ENCODE measurements at places on chromosomes 1 and 21.

DNA sequence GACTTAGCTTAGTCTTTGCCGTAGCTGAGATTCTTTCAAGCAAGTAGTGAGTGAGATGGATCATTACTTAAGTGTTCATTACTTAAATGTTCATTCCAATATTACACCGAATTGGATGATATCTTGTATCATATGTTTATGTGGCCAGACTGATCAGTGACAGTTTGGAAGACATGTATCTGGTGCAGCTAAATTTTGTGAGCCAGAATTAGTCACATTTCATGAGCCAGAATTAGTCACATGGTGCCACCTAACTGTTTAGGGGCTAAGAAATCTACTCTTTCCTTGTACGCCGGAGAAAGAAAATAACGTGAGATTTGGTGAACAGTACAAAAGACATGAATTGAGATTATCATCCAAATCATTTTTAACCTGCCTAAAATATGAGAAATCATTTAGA lies 355.6 kb downstream of the USP25 start:
- DNase-seq: no peak

GRCh38 chr1:43227143-43227764 lies 42.5 kb upstream of the TMEM125 start:
- peak; percentile 78 for DNase-seq

DNA sequence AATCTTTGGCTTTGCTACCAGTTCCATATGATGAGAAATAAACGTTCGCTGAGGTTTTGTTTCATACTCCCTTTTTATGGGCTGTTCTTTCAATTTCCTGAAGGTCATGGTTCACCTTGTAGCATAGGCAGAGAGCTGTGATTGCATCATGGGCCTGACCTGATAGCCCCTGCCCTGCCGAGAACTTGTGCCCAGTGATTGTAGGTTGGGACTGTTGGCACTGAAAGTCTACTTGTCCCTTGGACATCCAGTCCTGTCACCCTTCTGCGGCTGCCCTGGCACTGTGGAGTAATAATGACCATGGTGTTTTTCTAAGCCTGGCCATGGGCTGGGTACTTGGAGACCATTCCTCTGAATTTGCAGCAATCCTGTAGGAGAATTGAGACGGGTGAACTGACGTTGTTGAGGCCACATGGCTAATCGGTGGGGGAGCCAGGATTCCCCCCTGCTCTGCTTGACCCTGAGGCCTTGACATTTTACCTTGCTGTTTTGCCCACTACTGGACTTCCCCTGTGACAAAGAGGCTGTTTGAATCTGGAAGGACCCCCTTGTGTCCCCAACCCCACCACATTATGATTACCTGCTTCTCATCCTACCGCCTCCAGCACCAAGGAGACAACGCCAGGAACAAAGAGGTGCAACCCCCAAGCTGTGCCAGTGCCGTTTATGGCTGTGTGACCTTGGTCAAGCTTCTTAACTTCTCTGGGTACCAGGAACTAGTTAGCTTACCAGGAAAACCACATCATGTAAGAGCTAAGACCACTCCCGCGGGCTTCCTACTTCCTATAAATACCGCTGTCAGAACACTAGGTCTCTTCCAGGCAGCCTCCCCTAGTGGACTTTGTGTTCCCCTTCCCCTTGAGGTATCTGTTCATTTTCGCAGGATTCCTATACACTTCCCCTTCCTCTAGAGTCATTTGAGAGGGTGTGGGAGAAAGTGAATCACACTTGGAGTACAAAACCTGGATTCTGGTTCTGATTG lies 23.4 kb downstream of the SESN2 start:
- DNase-seq: no peak

GRCh38 chr1:82090104-82090503 lies 289.4 kb downstream of the ADGRL2 start:
- DNase-seq: no peak

DNA sequence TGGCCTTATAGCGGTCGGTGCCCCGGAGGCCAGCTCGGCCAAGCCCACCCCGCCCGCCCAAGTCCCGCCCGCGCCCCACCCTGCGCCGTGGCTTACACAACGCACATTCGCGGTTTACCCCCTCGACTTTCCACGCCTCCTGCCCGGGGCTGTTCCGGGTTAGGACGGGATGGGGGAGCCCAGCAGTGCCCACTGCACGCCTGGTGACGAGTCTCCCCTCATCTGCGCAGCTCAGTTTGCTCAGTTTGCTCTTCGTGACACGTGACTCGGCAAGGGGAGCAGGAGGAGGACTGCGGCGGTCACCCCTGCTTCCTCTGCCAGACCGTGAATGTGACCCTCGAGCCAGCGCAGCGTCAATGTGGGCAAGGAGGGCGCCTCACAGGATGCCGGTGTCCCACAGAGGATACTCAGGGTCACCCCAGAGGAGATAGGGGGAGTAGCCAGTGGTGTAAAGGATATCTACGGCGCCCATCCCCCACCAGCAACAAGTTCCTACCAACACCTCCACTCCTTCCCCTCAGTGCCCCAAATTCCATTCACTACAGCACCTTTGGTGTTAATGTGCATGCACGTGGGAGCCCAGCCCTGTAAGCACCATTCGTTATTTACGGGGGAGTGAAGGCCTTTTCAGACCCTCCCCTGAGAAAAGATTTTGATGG lies 350 bp upstream of the S100A6 start:
- peak; percentile 83 for DNase-seq

- no peak for DNase-seq
Measured at GRCh38 chr1:31478167-31478566, 65.2 kb downstream of the SERINC2 start.

- no peak for DNase-seq
Measured at GRCh38 chr1:226061068-226061840, 1.3 kb upstream of the H3-3A start.

DNA sequence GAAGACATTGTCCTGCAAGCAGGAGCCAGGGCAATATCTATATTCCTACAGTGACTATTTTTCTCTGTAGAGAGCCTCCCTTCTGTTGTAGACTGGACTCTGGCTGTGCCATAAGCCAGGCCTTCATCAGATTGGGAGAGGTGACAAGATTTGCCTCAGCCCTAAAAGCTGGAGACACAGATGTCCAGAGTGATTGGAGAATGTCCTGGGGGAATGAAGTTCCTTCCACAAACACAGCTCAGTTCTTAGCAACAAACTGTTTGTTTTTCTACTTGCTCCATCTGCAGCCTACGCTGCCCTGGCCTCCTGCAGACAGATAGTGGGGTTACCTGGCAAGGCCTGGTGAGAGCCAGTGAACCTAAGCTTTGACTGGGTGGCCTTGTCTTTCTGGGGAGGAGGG lies 29.9 kb upstream of the SNX27 start:
- no peak for DNase-seq

GRCh38 chr1:7109901-7110300 lies 324.6 kb downstream of the CAMTA1 start:
- DNase-seq: no peak

- DNase-seq: no peak
Measured at GRCh38 chr1:204990059-204990664, 52.9 kb upstream of the CNTN2 start.

DNA sequence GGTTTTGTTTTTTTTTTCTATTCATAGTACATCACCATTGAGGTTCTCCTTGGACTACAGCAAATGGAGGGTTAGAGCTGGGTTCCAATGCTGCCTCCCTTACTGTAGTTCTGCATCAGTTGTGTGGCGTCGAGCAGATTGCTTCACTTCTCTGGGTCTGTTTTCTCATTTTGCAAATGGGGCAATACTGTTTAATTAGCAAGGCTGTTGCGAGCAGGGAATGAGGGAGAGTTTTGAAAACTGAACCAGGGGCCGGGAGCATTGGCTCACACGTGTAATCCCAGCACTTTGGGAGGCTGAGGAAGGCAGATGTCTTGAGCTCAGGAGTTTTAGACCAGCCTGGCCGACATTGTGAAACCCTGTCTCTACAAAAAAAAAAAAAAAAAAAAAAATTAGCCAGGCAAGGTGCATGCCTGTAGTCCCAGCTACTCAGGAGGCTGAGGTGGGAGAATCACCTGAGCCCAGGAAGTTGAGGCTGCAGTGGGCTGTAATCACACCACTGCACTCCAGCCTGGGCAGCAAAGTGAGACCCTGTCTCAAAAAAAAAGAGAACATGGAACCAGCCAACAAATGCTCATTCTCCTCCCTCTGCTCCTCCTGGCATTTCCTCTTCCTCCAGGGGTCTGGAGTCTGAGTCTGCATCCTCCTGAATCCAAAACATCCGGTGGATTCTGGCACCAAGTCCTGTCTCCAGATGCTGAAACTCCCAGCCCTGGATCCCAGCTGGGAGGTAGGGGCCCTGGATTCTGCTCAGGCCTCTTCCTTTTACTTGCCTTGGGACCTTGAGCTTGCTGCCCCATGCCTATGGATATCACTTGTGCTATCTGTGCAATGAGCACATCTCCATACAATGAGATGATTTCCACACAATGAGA lies 3.7 kb upstream of the PLOD1 start:
- no peak for DNase-seq

DNA sequence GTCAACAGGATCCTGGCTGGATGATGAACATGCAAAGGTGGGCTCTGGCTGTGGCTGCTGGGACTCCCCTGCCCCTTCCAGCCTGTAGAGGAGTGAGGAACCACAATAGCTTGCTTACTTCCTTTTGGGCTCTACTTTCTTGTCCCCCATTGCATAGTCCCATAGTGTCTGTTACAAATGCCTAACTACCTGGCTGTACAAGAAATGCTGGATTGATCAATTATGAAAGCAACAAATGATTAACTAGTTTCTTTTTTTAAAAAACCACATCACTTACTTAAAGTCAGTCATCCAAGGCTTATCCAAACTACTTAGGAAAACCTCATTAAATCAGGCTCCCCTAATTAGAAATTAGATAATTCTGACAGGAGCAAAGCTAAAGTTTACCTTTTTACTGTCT lies 514.1 kb upstream of the PKN2 start:
- DNase-seq: no peak

DNA sequence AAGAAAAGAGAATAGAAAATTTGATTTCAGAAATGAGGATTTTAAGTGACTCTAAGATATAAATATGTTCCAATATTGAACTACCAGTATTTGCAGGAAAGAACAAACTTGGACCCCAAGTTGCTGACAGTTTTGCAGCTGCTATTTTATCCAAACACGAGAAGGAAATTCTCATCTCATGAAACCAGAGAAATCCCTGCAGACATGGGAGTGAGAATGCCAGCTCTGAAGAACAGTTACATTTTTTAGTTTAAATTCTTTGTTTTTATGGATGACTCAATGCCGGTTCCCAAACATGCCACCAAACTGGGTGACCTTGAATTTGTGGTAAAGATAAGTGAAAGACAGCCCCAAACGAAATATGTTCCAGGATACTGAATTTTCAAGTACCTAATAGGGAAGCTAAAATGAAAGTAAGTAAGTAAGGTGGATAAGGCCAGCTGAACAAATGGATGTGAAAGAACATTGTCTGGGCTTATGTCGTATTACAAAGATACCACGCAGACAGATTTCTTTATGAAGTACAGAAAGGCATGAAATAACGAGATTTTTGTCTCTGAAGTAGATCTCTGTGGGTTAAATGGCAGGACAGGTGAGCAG lies 19.9 kb downstream of the TLR5 start:
- DNase-seq: no peak

- peak; percentile 49 for DNase-seq
Measured at GRCh38 chr1:31984419-31985347, 29.0 kb upstream of the KHDRBS1 start.

GRCh38 chr1:42165511-42166210 lies 1.1 kb upstream of the GUCA2A start:
- no peak for DNase-seq

DNA sequence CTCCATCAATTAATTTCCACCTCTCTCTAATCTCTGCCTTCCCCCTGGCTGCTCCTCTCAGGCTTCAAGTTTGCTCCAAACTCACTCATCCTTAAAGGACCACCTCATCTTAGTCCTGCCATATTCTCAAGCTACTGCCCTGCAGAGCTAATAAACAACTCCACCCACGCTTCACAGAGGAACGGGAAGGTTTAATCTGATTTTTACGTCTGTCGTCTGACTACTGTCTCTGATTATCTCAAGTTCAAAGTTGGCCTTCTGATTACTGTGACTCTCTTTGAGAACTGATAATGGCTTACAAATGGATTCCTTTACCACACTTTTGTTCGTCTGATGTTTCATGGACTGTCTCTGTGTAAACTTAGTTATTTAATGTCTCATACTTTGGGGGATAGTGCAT lies 7.6 kb upstream of the CPT2 start:
- no peak for DNase-seq

DNA sequence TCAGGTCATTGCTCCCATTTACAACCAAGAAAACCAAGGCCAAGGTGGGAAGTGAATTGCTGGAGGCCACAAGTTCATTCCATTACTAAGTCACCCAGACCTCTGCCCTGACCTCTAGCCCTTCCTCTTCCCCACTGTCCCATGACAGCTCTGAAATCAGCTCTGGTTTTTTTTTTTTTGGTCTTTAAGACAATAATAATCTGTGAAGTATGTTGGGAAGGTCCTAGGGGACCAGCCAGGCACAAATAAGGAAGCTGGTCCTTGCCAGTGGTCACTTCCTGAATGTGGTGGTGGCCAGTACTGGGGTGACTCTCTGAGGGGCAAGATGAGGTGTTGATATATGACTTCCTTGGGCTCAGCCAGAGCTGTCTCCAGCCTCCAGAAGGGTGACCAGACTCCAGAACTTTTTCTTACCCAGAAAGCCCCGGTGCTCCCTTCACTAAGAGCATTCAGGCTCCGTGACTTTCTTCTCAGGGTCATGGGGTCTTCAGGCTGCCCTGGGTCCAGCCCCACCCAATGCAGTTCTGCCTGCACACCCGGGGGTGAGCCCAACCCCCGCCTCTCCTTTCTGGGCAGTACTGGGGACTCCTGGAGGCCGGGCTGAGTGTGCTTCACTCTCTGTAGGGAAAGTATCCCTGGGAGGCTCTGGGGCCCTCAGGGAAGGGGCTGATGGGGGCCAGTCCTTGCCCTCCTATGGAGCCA lies 159.6 kb downstream of the PTPRU start:
- no peak for DNase-seq

- no peak for DNase-seq
Measured at GRCh38 chr1:232307296-232308017, 322.5 kb downstream of the SIPA1L2 start.

- DNase-seq: no peak
Measured at GRCh38 chr1:235330918-235331285, 2.5 kb downstream of the GGPS1 start.

GRCh38 chr1:231193710-231194340 lies 32.0 kb downstream of the TRIM67 start:
- no peak for DNase-seq

DNA sequence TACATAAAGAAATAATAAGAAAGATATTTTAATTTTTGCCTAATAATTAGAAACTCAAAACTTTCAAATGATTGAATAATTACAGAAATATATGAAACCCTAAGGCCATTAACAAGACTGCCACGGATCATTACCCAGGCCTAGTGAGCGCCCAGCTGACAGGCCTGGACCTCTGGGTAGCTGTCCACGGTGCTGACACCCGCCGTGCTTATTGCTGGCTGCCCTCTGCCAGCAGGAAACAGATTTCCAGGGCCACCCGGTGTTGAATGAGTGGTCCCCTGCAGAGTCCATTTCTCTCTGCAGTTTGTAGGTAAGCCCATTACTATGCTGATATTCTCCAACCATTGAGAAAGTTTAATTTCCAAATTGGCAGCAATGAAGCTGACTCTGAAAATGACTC lies 254.4 kb upstream of the GJB5 start:
- DNase-seq: no peak

Data from stimulated activated CD4-positive, alpha-beta T cell treated with anti-CD3 and anti-CD28 coated beads, Interleukin-1b, Interleukin-23, amount 100 ng/mL, for 48 hours (primary cell).